ENCODE measurements at places on chromosomes 12 and 14.
A peak's percentile ranks its signal among the peaks of the same experiment; 100 is the strongest.

DNA sequence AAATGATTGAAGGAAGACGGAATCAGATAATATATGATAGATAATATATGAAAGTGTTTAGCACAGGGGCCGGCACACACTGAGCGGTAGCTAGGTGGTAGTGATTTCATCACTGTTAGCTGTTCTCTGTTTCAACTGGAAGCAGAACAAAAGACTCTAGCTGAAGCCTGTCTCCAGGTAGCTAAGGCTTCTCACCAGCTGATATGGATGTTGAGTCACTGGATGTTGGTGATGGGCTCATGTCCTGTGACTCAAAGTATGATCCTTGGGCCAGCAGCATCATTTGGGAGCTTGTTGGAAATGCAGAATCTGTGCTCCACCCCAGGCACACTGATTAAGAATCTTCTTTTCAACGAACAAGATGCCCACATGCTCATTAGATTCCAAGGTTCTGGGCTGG is 21.7 kb upstream of the KCNA5 start:
- no peak for DNase-seq

GRCh38 chr12:9243999-9244649 is 35.9 kb upstream of the PZP start:
- DNase-seq, result no peak

GRCh38 chr14:64841121-64841651 is 38.5 kb downstream of the SPTB start:
- DNase-seq, result no peak

- DNase-seq, result no peak
Observed at GRCh38 chr12:109612975-109613502, 39.4 kb downstream of the MVK start.

GRCh38 chr12:121289962-121290361 is 6.5 kb downstream of the CAMKK2 start:
- DNase-seq, result no peak

- DNase-seq, result no peak
Observed at GRCh38 chr14:93085911-93086310, 29.8 kb downstream of the ITPK1 start.

- no peak for DNase-seq
Observed at GRCh38 chr12:7695566-7696197, at the start of gene GDF3. Gene GDF3, minus strand, starts transcription at chr12:7695775. Its CDS starts 47 bp downstream, at chr12:7695728.

DNA sequence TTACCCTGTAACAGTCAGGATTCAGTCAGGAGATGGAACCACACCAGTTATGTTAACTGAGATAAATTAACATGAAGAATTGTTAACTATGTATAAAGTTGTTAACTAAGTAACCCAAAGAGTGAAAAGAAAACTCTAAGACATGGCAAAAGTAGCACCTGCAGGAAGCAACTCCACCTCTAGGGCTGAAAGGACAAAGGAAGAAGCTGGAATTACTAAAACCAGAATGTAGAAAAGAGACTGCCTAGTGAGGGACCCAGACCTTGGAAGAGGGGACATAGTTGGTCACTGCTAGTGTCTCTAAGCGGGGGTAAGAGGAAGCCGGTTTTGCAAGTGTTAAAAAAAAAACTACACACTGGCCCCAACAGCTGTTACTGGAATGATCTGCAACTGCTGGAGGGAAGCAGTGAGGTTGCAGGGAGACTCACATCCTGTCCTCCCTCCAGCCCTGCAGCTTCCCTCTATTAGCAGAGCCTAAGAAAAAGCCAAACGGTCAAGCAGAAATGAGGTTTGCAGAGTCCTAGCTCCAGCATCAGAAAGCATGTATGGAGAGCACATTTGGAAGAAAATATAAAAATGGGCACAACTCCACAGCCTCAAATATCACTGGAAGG is 39.8 kb downstream of the GPR135 start:
- DNase-seq, result no peak

DNA sequence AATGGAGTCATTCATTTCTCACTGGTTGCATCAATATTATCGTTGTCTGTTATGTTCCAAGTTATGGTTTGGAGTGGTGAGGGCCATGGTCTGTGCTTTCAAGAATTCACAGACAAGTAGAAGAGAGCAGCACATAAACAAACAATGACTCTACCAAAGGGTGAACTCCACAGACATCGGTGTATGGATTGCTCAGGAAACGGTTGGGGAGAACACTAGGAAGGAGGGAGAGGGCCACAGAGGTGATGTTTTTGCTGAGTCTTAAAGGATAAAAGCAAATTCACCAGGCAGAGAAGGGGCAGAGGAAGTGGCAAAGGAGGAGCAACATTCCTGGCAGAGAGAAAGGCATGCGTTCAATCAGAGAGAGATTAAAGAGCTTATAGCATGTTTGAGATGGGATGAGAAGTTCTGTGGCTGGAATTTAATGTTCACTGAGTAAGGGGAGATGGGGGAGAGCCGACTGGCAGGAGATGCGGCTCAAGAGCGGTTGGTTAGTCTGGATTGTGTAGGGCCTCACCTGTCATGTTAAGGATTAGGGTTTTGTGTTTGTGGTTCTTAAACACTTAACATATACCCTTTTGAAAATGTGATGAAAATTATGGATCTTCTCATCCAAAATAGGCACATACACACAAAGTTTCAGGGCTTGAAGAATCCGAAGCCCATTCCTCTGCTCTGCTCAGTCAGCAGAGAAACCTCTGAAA is 42.3 kb upstream of the FRMD6 start:
- DNase-seq, result no peak

DNA sequence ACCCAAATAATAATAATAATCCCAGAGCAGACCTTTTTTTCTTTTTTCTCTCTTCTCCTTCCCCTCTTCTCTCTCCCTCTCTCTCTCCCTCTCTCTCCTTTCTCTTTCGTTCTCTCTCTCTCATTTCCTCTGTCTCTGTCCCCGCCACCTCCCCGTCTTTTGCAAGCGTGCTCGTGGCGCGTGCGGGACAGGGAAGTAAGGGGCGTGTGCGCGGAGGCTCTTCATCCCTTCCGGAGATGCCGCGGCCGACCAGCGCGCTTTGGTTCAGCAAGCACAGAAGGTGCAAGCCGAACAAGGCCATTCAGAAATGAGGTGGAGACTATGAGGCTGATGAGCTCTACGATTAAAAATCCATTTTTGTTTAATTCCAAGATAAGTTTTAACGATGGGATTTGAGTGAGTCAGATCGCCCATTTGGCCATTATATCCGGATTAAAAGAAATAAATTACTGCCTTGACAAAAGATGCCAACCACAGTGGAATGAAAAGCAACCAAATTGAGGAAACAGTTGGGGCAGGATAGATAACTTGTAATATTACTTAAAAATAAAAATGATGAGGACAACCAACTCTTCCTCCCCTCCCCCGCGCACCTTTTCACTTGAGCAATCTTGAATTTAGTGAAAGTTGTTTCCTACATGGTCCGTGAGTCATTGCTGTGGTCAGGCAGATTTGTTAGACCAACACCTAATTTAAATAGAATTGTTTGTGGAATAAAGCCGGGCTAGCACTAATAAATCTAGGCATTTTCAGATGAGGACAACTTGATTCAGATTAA is 1.2 kb upstream of the AMIGO2 start:
- DNase-seq, result peak; percentile 65

DNA sequence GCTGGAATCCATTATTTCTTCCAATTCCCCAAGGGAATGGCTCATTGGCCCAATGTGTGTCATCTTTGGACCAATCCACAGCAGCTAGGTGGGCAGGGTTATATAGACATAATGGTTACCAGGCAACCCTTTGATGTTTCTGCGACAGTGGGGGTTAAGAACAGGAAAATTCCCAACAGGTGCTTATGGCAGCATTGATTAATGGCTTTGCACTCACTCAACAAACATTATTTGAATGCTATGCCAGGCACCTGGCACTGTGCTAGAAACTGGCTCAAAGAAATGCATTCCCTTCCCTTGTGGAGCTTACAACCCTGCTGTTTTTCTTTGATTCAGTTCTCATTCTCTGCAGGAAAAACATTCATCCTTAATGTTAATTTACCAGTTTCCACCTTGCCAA is 1221.0 kb downstream of the AACS start:
- DNase-seq, result no peak

DNA sequence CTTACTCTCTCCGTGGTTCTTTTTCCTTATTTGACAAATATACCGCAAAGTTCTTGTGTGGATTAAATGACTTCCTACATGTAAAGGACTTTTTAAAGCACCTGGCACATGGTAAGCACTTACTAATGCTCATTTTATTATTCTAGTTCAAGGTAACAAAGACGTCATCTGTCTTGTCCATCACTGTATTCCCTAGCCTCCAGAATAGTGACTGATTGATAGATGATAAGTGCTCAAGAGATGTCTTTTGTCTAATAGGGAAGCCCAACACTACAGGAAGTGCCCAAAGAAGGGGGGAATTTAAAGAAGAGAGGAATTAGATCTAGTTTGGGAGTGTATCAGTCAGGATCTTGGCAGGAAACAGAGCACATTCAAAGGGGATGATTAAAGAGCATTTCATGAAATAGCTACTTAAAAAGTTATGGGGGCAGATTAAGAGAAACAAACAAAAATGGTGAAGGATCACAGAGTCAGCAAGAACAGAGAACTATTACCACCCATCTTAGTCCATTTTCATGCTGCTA is 151.9 kb downstream of the GXYLT1 start:
- DNase-seq, result no peak

DNA sequence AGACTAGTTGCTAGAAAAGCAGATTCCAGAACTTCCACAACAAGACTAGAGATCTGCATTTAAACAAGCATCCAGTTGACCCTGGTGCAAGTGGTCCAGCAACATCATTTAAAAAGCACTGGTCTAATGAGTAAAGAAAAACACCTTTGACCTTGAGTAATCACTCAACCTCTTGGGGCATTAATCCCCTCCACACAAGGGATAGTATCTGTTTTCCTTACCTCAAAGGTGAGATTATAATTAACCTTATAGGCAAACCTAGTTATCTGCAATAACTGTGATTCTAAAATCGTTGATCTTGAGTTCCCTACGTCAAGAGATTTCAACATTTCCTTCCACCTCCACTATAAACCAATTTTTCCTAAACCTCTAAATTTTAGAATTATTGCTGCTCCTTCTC is 1.1 kb downstream of the KDM5A start:
- DNase-seq, result no peak

DNA sequence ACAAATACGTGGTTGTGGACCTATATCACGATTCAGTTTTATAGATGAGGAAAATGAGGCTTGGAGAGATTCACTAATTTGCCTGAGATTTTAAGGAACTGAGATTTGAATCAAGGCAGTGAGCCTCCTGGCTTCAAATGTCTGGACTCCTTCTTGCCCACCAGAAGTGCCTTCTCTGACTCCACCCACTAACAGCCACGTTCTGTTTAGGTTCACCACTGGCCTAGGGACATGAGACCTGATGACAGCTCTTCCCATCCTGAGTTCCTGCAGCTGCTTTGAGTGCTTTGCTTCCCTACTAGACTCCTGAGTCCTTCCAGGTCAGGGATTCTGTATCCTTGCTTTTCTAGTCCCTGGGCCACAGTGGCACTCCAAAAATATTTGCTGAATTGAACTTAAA is 57.1 kb downstream of the PLBD1 start:
- no peak for DNase-seq

GRCh38 chr14:86515195-86515594 is 985.3 kb downstream of the FLRT2 start:
- DNase-seq, result no peak

GRCh38 chr12:103318566-103318965 is 177.2 kb downstream of the C12orf42 start:
- DNase-seq, result no peak

DNA sequence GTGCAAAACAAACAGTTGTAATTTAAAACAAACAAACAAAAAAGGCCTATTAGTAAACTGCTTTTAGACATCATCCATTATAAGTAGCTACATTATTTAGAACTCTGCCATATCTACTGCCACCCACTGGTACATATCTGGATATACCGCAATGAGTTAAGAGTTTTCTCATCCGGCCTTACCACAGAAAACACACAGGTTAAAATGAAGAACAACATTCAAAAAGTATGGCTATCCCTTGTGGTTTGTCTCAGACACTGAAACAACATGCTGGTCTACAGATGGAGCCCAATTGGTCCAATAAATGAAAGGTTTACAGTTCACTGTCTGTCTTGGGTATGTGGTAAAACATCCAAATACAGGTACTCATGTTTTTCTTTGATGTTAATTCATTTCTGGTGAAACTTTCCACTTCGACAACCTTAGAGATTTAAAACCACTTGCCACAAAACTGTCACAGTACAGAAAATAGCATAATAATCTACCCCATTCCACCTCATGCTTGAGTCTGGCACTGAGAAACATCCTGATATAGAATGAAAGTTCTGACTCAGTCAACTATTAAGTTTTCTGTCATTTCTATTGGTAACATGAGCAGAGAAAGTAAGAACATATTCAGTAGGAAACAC is 354.3 kb downstream of the CEP128 start:
- peak; percentile 7 for DNase-seq

DNA sequence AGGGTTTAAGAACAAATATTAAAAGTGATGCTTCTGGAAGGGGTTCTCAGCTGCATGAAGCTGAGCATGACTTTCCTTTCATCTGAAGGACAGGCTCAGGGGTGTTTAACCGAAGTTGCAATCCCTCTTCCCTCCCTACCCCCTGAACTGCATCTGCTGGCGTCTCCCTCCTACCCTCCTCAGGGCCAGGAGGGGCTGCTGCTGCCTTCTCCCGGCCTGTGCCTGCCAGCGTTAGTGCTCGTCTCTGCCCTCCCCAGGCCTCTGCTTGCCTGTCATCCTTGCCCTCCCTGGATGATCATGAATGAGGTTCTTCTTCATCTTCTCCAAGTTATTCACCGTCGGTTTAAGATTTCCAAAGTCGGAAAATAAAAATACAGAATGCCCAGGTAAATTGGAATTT is 12.2 kb downstream of the SMOC1 start:
- DNase-seq, result no peak

DNA sequence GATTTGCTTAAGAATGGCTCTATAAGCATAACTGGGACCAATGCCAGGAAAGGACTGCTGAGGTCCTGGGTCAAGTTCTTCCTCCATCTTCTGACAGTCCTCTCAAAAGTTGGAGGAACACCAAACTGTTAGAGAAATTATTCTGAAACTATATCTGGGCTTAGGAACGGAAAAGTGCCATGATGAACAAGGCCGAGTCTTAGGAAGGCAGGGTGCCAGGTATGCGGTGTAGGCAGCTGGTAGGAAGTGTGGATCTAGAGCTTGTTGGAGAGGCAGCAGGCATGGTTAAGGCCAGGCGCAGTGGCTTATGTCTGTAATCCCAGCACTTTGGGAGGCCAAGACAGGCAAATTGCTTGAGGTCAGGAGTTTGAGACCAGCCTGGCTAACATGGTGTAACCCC is 7.7 kb downstream of the GNPTAB start:
- DNase-seq, result no peak

- DNase-seq, result no peak
Observed at GRCh38 chr14:23063601-23064000, 6.3 kb upstream of the CDH24 start.

- DNase-seq, result peak; percentile 13
Observed at GRCh38 chr14:100035700-100036099, 29.5 kb upstream of the EVL start.

DNA sequence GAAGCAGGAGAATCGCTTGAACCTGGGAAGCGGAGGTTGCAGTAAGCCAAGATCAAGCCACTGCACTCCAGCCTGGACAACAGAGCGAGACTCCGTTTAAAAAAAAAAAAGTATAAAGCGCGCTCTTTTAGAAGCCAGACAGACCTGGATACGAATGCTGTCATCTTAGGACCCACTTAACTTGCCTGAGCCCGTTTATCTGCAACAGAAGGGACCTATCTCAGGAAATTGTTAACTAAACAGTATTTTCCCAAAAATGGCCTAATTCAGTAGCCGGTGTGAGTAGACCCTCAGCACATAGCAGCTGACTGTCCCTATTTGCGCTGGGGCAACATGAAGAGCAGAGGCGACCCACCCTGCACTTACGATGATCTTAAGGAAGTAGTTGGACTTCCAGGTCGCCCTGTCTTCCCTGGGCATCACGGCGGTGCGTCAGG is 529 bp downstream of the RPLP0 start:
- no peak for DNase-seq

Data from germinal center (tissue), 1 donor.